ENCODE measurements at places on chromosomes 2 and 18. TPM values are rescaled to one million over a fixed set of nuclear protein-coding genes. Genes with fewer than 3 reads are reported as not detected.

TPO gene
- total RNA-seq, result 0.27 TPM

CXCR1 gene
- total RNA-seq, result not detected

ACMSD gene
- total RNA-seq, result not detected

ZNF521 gene
- total RNA-seq, result 130 TPM

GDF7 gene
- total RNA-seq, result 0.45 TPM

CAPN14 gene
- 2.8 TPM for total RNA-seq

KCNG2 gene
- 2.1 TPM for total RNA-seq

ABCB11 gene
- 2.6 TPM for total RNA-seq

NFU1 gene
- 30.0 TPM for total RNA-seq

TRIM43 gene
- 1.1 TPM for total RNA-seq

UGT1A3 gene
- not detected for total RNA-seq

ALPG gene
- not detected for total RNA-seq

UGT1A5 gene
- not detected for total RNA-seq

CFAP53 gene
- total RNA-seq, result 1.7 TPM

MYOM1 gene
- 3.7 TPM for total RNA-seq

RTP5 gene
- total RNA-seq, result 1.3 TPM

HOXD12 gene
- total RNA-seq, result not detected

TMEM237 gene
- 62.6 TPM for total RNA-seq

POTEI gene
- total RNA-seq, result 0.27 TPM

REG3A gene
- 0.45 TPM for total RNA-seq
